AG04450 (cell line): ENCODE measurements at places on chromosomes 1 and 21.
A peak's percentile ranks its signal among the peaks of the same experiment; 100 is the strongest.

- no peak for DNase-seq
These were observed at the start of gene ECE1 for GRCh38 chr1:21289700-21290545. Gene ECE1 (minus strand): TSS chr1:21290463. CDS start chr1:21290414, 49 bp downstream.

DNA sequence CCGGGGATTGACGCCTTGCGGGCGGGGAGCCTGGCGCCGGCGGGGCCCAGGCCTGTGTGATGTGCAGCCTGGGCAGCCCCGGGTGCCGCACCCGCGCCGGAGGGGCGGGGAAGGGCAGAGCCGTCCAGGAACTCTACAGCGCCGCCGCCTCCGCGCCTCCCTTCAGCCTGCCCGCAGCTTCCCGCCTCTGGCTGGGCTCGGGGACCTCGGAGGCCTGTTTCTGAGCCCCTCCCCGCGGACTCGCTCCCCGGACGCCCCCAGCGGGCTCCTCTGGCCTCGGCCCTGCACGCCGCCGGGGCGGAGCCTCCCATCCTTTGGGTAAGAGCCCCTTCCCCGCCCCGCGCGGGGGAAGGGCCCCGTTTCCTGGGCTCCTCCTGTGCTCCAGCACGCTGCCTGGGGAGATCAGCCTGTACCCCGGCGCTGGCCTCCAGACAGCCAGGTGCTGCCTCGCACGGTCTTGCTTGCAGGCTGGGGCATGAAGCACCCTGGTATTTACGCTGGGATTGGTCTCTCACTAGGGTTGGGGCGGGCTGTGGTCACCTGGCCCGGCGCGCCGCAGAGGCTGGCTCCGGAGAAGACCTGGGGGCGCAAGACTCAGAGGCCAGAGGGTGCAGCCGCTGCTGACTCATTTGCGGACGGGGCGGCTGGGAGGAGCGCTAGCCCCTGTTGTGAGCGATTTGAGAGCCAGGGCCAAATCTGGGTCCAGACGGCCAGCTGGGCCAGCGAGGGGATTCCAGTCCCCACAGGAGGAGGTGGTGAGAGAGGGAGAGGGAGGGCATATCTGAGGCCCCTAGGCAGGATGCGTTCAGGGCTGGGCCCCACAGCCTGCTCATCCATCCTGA lies 5.7 kb upstream of the ACOT11 start:
- DNase-seq, result no peak

DNA sequence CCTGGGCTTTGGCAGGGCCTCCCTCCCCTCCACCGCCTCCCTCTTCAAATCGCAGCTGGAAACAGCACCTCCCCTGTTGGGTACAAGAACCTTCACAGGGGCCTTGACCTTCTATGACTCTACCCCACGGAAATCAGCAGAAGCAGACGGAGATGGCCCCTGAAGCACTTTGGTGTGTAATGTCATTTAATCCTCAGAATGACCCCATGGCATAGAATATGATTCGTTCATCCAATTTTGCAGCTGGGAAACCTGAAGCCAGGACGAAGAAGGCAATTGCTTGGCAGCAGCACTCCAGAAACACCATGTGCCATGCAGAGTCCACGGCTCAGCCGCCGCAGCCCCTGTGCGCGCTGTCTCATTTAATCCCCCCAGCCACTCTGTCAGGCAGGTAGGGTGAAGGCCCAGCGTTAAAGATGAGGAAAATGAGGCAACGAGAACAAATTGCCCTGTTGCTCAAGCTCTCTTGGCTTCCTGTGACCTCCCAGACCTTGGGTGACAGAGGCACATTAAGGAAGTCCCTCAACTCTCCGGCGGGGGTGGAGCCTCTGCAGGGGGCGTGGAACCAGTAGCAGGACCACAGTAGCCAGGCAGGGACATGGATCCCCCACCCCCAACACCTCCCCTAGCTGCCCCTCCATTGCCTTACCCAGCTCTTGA lies 25.8 kb upstream of the LAPTM5 start:
- no peak for DNase-seq

DNA sequence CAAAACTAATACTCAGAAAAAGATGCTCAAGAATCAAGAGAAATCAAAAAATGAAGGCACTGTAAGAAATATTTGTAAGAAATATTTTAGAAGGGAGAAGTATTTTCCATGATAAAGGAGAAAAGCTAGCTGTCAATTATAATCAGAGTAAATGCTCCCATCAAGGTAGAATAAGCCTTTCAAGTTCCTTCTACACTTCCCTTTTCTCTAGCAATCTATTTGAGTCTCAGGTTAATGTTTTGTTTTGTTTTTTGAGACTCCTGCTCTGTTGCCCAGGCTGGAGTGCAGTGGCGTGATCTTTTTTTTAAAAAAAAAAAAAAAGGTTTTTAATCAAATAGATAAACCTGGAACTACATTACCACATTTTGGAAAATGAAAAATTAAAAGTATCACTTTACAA lies 33.3 kb downstream of the PUM1 start:
- DNase-seq, result no peak

GRCh38 chr21:38165466-38166172 lies 91.2 kb upstream of the KCNJ15 start:
- DNase-seq, result peak; percentile 16

DNA sequence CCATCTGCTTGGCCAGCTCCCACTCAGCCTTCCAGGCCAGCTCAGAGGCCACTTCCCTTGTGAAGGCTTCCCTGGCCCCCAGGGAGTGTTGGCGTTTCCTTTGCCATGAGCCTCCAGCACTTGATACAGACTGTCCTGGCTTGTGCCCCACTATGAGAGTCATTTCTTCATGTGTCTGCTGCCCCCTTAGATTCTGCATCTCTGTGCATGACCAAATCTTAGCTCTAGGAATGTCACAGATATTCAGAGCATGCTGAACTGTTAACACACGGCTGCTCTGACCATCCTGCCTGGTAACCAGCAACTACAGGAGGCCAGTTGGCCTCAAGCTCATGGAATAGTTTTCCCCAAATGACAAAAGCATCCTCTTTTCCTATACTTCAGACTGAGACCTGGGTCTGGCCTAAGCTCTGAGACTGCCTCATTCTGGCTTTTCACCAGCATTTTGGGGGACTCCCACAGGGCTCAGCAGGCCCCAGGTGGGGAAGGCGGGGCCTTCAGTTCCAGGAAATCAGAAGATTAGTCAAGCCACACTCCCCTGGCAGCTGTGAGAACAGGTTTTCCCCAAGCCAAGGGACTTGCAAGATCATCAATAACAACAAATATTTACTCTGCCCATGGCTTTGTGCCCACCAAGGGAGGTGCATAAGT lies 182.6 kb upstream of the EDN2 start:
- DNase-seq, result no peak

DNA sequence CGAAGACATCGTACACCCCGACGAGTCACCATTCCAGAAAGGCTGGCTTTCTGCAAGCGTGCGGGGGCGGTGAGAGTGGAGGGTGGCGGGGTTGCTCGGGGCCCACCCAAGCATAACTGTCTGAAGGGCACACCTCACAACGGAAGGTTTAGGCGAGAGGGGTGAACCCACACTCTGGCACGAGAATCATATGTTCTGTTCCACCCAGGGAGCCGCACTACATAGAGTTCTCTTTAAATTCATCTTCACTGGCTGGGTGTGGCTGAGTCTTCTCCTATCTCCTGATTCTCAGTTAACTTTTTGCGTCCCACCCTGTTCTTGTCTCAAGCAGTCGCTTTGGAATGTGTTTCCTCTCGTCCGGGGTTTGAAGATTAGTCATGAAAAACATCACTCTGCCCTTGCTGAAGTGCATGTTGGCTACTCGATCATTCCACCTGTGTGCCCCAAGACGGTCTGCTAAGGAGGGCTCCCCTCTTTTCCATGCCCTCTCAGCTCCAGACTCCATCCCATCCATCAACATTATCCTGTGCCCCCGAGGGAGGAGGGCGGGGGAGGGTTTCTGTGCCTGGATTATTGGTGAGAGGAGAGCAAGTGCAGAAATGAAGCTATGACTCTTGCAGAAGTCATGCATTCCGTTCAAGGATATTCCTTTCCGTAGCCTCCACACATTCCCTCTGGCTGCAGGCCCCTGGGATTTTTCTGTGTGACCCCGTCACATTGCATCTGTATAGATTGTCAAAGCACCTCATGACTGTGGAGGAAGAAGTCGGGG lies 53.5 kb upstream of the CD34 start:
- no peak for DNase-seq

GRCh38 chr1:113983391-113983790 lies 4.1 kb downstream of the OLFML3 start:
- no peak for DNase-seq

GRCh38 chr1:153360592-153361479 lies 3.2 kb downstream of the S100A9 start:
- DNase-seq, result no peak

DNA sequence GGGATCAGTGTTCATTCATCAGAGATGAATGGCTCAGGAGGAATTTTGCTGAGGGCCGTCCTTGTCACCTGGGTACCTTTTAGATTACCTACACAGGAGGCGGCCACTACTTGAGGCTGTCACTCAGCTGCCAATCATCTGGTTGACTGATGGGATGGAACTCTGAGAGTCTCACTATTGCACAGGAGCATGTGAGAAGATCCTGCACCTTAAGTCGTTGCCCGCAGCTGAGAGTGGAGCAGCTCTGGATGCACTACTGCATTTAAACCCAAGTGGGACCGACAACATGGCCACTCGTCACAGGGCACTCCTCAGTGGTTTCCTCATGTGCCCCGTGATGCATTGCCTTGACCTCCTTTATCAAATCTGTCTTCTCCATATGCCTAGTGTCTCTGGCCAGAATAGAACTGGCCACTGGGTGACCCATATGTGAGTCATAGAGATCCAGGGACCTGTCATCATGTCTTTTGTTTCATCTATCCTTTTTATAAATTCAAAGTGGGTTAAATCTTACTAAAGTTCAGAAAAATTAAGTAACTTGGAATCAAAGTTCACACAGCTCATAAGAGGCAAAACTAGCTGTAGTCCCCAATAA lies 165.5 kb downstream of the ZSCAN20 start:
- no peak for DNase-seq

GRCh38 chr1:206467915-206468314 lies 2.4 kb upstream of the IKBKE start:
- no peak for DNase-seq

- DNase-seq, result no peak
These were observed 83.4 kb downstream of the NAV1 start for GRCh38 chr1:201622353-201622752.

DNA sequence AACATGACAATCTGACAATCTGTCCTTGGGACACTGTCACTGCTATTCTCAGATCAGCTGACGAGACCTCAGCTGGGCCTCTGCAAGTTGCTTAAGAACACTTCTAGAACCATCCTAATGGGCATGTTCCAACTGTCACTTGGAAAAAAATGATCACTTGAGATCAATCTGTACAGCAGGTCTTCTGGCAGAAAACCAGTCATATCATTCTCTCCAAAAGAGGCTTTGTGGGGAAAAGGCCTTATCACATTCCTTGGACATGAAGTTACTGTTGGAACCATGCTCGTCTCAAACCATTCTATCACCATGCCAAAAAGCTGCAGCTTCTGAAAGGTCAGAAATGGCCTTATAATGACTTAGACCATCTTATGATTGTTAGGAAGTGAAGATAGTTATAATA lies 744.2 kb downstream of the USP25 start:
- no peak for DNase-seq

DNA sequence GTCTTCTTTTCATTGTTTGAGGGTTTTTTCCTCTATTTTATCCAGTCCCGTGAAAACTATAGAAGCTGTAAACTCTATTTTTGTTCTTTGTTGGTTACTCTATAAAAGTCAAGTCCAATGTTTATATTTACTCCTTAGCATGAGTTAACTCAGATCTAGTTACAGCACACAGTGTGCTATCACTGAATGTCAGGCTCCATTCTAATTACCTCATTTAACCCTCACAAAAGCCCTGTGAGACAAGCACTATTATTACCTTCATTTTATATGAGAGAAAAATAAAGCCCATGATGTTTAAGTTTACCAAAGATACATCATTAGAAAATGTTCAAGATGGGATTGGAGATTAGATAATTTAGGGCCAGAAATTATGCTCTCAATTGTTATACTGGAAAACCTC lies 251.4 kb upstream of the SNX7 start:
- no peak for DNase-seq

GRCh38 chr1:245500546-245500945 lies 345.8 kb downstream of the KIF26B start:
- peak; percentile 42 for DNase-seq

DNA sequence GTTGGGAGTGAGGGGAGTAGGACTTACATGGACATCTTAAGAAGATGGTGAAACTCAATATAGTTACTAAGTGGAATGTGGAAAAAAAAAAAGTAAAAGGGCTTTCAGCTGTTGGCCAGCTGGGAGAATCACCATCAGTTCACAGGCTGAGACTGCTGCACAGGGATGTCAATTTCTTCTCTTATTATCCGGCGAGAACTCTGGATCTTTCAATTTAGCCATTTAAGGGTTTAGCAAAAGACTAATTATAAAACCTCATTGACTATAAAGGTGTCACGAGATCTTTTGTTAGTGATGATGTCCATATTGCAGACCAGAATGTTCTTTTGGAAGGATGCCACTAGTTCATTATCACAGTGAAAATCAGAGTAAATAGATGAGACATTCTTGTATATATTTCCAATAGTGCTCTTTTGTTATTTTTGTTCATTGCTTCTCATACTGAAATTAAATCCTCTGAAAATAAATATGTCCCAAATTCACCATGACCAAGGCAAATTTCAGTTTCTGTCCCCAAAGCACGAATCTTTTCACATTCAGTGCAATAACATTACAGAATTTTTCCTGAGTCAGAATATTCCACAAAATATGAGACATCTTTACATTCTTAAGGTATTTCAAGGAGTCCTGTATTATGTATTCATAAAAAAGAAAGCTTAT lies 266.1 kb downstream of the DNM3 start:
- DNase-seq, result no peak

DNA sequence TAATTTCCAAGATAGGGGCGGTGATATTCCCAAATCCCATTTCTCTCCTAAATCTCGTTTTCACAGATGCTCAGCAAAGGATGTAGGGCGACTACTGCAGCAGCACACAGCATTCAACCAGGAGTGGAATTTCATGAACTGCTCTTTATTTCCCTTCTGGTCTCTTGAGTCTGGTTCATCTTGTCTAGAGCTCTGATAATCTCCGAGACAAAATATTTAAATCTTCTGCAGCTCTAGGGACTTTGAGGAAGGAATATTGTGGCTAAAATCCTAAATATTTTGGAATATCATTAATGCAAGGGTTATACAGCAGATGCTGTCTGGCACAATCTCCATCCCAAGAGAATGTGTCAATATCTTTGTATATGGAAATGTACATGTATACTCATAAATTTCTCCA lies 45.4 kb downstream of the KIF26B start:
- no peak for DNase-seq

DNA sequence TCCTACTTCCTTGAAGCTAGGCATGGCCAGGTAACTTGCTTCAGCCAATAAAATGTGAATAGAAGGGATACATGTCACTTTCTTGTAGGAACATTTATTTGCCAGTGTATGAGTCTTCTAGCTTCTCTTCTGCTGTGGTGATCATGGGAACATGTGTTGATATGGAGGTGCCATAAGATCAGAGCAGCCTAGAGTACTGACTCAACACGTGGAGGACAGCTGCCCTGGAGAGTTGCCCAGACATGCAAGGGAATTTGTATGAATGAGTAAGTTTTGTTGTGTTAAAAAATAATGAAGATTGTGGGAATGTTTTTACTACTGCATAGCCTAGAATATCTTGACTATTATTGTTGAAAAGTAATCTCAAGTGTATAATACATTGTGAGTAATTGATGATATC lies 502.3 kb downstream of the NUF2 start:
- no peak for DNase-seq

- no peak for DNase-seq
These were observed 1.8 kb downstream of the SFT2D2 start for GRCh38 chr1:168227620-168228019.
